ENCODE measurements at places on chromosomes 3 and 15. TPM values are rescaled to one million over a fixed set of nuclear protein-coding genes. Genes with fewer than 3 reads are reported as not detected.

Gene DPPA2
- not detected for total RNA-seq

Gene GP9
- not detected for total RNA-seq

Gene NPAP1
- not detected for total RNA-seq

DNA sequence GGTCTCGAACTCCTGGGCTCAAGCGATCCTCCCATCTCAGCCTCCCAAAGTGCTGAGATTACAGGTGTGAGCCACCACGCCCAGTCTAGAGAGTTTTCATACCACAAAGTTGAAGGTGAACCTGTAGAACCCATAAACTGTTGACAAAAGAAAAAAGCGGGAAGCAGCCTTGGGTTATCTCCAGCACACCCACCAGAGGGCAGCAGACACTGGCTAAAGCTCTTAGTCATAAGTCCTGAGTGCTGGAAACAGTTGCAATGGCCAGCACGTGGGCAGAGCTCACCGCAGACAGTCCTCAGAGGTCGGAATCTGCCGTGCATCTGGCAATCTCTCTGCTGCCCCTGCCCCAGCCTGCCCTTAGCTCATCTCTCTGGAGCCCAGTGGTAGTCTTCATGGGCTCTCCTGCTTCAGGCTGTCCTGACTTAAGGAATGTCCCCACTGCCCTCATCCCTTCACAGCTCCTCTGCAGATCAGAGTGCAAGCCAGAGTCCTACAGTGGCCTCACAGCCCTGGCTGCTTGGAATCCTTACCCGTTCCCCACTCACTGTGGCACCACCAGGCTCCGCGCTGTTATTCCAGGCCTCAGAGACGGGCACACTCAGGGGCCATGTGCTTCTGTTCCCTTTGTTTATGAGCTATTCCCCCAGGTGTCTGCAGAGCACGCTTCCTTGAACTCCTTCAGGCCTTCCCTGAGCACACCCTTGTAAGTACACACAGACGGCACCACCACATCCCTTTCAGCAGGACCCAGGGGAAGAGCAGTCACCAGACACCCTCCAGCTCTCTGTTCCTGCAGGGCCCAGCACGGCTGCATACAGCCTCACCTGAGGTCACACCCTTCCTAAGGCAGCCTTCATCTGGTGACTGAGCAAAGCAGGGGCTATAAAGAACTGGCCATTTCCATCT, 8.8 kb upstream of the ELP6 start:
- peaks cover 7% of the 10 kb centered on the region for H3K27me3 ChIP-seq
- no peaks in the 10 kb centered on the region for H3K36me3 ChIP-seq
- peak overlapping the region; percentile 17 for H3K27ac ChIP-seq

DNA sequence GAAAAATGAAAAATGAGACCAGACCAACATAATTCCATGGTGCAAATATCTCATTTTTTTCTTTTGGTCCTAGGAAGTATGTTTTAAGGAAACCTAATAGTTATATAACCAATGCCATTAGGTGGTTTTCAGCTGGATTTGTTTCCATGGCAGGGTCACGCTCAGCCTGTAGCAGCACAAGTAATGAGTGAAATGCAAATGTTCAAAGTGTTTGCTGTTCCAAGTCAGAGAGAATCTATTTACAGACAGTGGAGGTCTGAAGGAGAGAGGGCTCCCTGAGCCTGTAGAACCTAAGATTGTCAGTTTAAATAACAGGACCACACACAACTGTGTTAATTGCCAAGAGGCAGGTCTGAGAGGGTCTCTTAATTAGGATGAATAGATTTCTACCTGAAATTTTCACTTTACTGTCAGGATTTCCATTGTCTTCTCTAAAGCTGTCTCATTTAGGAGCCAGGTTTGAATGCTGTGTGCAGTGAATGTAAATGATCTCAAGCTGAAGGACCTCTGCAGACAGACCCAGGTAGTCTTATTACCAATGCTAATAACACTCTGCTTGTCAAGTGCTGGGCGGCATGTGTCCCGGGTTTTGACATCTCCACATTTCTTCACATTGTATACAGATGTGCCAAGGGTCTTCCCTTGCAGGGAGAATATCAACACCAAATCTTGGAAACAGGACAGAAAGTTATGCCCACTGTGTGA, 317.3 kb upstream of the NECTIN3 start:
- peaks cover 2% of the 10 kb centered on the region for H3K27me3 ChIP-seq
- H3K4me3 ChIP-seq = no peak overlapping the region
- DNase-seq = no peak
- H3K27ac ChIP-seq = no peak overlapping the region
